Right atrium auricular region (tissue), 2 donors: ENCODE measurements at places on chromosomes 4 and X. TPM values are rescaled to one million over a fixed set of nuclear protein-coding genes. Genes with fewer than 3 reads are reported as not detected.
A peak's percentile ranks its signal among the peaks of the same experiment; 100 is the strongest.

C4orf36 gene
- not detected for total RNA-seq

DNA sequence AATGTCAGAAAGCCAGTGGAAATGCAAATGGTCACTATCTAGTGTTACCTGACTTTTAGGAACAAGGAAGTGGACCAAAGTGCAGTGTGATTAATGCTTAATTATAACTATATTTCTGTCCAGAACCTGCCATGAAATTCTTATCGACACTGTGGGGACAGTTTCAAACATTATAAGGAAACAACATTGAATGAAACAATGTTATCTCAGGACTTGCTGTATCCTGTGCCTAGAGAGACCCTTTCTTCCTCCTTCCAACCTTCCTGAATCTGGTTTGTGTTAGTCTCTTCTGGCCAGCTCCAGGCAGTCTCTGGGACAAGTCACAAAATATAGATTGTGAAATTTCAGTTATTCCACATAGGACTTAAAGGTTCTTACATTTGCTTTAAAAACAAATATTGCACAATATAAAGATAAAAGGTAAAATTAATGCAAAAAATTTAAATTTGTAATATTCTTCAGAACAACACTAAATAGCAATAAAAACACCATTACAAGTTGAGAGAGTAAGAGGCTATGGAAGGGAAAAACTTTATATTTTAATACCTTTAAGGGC lies 203.4 kb downstream of the ZNF674 start:
- H3K27me3 ChIP-seq: no peaks in the 10 kb centered on the region
- no peaks in the 10 kb centered on the region for H3K36me3 ChIP-seq
- H3K4me1 ChIP-seq: no peaks in the 10 kb centered on the region
- H3K4me3 ChIP-seq: no peak overlapping the region

- H3K4me3 ChIP-seq: peak overlapping the region; percentile 89
- H3K27ac ChIP-seq: peak overlapping the region; percentile 99
- H3K4me1 ChIP-seq: no peaks in the 10 kb centered on the region
- H3K36me3 ChIP-seq: no peaks in the 10 kb centered on the region
- no peaks in the 10 kb centered on the region for H3K27me3 ChIP-seq
- peak; percentile 79 for DNase-seq
These were observed 2.3 kb downstream of the MAML3 start for GRCh38 chr4:140151699-140152012.

DGAT2L6 gene
- total RNA-seq: not detected

DBET gene
- total RNA-seq: not detected

TLR10 gene
- not detected for total RNA-seq

NLGN4X gene
- 4.2 TPM for total RNA-seq

- no peak overlapping the region for H3K4me3 ChIP-seq
- H3K4me1 ChIP-seq: no peaks in the 10 kb centered on the region
- H3K27ac ChIP-seq: no peak overlapping the region
- H3K36me3 ChIP-seq: no peaks in the 10 kb centered on the region
- DNase-seq: no peak
- H3K27me3 ChIP-seq: no peaks in the 10 kb centered on the region
These were observed 52.8 kb upstream of the RBM47 start for GRCh38 chr4:40682290-40683101.

DNA sequence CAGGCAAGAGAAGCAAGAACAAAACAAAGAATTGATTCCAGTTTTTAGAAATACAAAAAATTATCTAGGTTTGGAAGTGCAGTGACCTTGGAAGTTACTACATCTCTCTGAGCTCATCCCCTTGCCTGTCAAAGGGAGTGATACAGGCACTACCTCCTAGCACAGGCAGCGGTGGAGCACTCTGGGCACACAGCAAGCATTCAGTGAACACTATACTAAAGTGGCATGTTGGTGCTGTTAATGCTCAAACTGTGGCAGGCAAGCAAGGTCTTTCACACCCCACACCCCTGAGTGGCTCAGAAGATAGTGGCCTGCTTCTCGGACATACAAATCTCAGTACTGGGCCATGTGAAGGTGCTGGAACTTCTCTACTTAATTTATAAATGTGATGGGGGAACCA lies 51.2 kb downstream of the DRD5 start:
- H3K27ac ChIP-seq: no peak overlapping the region
- H3K36me3 ChIP-seq: no peaks in the 10 kb centered on the region
- no peaks in the 10 kb centered on the region for H3K4me1 ChIP-seq

DNA sequence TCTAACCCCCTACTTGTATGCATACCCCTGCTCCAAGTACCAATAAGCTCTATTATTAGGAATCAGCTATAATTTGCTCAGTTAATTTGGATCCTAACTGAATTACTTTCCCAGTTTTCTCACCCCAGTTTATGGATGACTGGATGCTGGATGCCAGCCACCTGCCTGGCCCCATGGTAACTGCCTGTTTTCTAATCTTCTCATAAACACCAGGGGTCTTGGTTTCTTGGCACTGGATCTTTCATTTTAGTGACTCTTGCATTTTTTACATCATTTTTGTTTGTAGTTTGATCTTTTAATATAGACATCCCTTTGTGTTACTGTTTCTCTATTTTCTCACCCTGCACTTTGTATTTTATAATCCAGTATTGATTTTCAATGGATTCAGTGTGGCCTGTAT lies 246.8 kb downstream of the ADGRL3 start:
- H3K27me3 ChIP-seq: no peaks in the 10 kb centered on the region
- no peaks in the 10 kb centered on the region for H3K4me1 ChIP-seq
- no peaks in the 10 kb centered on the region for H3K36me3 ChIP-seq
- H3K27ac ChIP-seq: no peak overlapping the region
- no peak for DNase-seq
- H3K4me3 ChIP-seq: no peak overlapping the region

GRCh38 chr4:81404294-81404693 lies 67.4 kb downstream of the RASGEF1B start:
- H3K4me1 ChIP-seq: peaks cover 2% of the 10 kb centered on the region
- no peak overlapping the region for H3K4me3 ChIP-seq
- H3K27ac ChIP-seq: no peak overlapping the region
- no peaks in the 10 kb centered on the region for H3K36me3 ChIP-seq
- DNase-seq: no peak

DNA sequence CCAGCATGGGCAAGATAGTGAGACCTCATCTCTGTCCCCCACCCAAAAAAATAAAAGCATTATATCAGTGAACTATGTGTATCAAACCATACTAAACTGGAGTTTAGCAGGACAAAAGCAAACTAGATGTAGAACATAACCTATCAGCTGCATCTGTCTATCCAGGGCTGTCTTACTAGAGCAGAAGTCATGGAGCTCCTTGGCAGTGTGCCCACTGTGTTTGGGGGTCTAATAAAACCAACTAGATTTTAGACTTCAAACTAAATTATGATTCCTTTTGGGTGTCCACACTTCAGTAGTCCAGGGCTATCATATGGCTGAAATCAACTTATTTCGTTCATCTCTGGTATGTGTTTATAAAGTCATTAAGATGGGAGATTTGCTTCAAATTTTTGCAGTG lies 8.3 kb downstream of the SLBP start:
- H3K27me3 ChIP-seq: no peaks in the 10 kb centered on the region
- H3K4me1 ChIP-seq: no peaks in the 10 kb centered on the region
- H3K27ac ChIP-seq: no peak overlapping the region
- peaks cover 25% of the 10 kb centered on the region for H3K36me3 ChIP-seq
- H3K4me3 ChIP-seq: no peak overlapping the region
- no peak for DNase-seq

DNA sequence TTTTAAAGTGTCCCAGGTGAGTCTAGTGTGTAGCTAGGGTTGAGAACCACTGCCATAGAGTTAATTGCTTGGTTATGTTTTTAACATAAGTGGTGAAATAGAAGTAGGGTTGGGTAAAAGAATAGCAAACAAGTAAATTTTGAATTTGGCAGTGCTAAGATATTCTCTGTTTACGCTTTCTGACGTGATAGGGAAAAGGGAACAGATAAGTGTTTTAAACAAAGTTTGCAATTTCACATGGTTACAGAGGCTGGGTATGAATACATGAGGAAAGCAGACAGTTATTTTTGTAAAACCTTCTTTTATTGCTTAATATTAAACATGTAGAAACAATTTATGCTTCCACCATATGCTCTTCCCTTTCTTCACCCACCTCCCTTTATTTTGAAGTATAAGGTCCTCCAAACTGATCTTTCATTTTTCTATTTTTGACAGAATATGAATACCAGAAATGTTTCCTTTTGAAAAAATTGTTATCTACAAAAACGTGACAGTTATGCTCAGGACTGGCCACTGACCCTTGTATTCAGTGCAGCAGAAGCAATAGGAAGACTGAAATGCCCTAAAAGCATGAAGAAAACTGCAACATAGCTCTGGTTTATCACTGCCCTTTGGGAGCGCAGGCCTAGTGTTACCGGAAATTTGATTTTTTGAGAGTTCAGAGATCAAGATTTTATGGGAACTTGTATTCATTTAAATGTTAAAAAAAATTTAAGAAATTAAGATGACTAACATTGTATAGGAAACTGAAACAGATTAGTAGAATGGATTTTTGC lies 214.4 kb upstream of the ARSJ start:
- H3K4me3 ChIP-seq: no peak overlapping the region
- no peak for DNase-seq
- no peaks in the 10 kb centered on the region for H3K4me1 ChIP-seq
- no peaks in the 10 kb centered on the region for H3K27me3 ChIP-seq
- H3K36me3 ChIP-seq: no peaks in the 10 kb centered on the region

SLC16A2 gene
- total RNA-seq: 6.4 TPM

DNA sequence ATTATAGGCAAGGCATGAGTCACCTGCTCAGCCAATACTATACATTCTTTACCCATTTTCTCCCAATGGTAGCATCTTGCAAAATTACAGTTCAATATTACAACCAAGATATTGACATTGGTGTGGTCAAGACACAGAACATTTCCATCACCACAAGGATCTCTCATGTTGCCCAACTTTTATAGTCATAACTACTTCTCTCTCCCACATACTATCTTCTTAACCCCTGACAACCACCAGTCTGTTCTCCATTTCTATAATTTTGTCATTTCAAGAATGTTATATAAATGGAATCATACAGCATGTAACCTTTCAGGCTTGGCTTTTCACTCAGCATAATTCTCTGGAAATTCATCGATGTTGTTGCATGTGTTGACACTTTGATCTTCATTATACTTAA lies 144.9 kb downstream of the ENOX2 start:
- no peaks in the 10 kb centered on the region for H3K27me3 ChIP-seq
- no peak overlapping the region for H3K27ac ChIP-seq

FHDC1 gene
- total RNA-seq: 0.33 TPM

DNA sequence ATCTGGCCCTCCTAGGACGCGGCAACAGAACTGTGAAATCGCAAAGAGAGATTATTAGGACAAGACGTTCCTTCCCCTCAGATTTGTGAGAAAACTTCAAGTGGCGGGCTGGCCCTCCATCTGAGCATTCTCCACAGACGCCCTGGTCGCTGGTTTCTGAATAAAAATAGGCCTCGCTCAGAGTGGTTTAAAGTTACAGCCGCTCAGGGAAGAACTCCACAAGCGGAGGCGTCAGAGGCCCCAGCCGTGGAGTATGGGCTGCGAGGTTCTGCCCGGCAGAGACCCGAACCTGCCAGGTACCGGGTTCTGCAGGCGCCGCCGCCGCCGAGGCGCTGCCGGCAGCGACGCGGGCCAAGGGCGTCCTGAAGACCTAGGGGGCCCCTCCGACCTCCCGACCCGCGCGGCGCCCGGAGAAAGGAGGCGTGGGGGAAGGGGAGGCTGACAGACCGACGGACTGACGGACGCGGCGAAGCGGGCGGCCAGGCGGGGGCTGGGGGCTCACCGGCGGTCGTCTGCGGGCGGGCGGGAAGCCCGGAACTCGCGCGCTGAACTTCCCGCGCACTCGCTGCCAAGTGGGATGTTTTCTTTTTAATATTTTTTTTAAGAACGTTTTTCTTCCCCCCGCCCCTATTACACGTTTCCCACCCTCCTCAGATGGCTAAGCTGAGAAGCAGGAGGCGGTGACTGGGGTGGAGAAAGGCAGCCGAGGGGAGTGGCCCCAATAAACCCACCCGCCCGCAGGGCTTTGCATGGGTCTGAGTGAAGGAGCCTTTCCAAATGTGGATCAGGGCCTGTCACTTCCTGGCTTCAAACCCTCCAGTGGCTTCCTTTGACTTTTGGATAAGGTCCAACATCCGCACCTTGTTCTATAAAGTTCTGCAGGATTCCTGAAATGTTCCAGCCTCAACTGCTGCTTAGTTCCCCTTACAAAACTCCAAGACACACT lies at the start of gene PABPC4L:
PABPC4L (minus strand) TSS at position 574 of the 946 bp plus-strand sequence. CDS start 770 bp downstream, outside the sequence.
- H3K36me3 ChIP-seq: no peaks in the 10 kb centered on the region
- peaks cover 8% of the 10 kb centered on the region for H3K4me1 ChIP-seq
- H3K27ac ChIP-seq: peak within 1 kb of the TSS; percentile 79

CDX4 gene
- not detected for total RNA-seq

GRCh38 chrX:38859602-38860001 lies 58.3 kb downstream of the MID1IP1 start:
- H3K4me1 ChIP-seq: no peaks in the 10 kb centered on the region
- no peaks in the 10 kb centered on the region for H3K36me3 ChIP-seq
- H3K27me3 ChIP-seq: no peaks in the 10 kb centered on the region
- no peak for DNase-seq
- no peak overlapping the region for H3K27ac ChIP-seq

GRCh38 chr4:77819404-77819842 lies 255 bp upstream of the CNOT6L start:
- no peaks in the 10 kb centered on the region for H3K4me1 ChIP-seq
- H3K4me3 ChIP-seq: peak overlapping the region; percentile 87
- DNase-seq: no peak
- peak overlapping the region; percentile 99 for H3K27ac ChIP-seq
- no peaks in the 10 kb centered on the region for H3K27me3 ChIP-seq

GRCh38 chr4:78481180-78481579 lies 70.4 kb upstream of the ANXA3 start:
- DNase-seq: no peak
- H3K27me3 ChIP-seq: no peaks in the 10 kb centered on the region
- no peak overlapping the region for H3K4me3 ChIP-seq
- H3K27ac ChIP-seq: no peak overlapping the region

ADRA2C gene
- total RNA-seq: 2.6 TPM

- DNase-seq: no peak
- no peaks in the 10 kb centered on the region for H3K36me3 ChIP-seq
- H3K4me3 ChIP-seq: no peak overlapping the region
- no peak overlapping the region for H3K27ac ChIP-seq
- H3K27me3 ChIP-seq: no peaks in the 10 kb centered on the region
These were observed 85.1 kb upstream of the CTSO start for GRCh38 chr4:156038772-156039171.

GPR143 gene
- total RNA-seq: 0.31 TPM

SCRG1 gene
- total RNA-seq: 0.31 TPM

PPP4R3C gene
- not detected for total RNA-seq

DNA sequence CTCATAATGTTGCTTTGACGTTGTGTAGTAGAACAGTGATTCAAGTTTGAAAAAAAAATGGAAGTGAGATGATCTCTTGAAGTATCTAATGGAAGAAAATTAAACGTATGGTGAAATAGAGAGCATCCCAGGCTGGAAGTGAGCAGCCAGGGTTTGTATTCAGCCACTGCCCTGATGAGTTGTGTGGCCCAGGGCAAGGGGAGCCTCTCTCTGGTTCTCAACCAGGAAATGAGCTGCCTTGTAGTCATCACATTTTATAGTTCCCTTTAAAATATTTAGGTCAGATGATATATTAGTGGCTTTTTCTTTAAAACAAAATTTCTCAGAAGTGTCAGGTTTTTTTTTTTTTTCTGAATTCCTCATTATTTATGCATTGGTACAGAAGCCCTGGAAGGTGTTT lies 150.3 kb downstream of the GPAT3 start:
- no peak for DNase-seq
- H3K36me3 ChIP-seq: no peaks in the 10 kb centered on the region
- no peak overlapping the region for H3K27ac ChIP-seq
- no peak overlapping the region for H3K4me3 ChIP-seq
- H3K27me3 ChIP-seq: no peaks in the 10 kb centered on the region

GRCh38 chrX:31550158-31550557 lies 478.3 kb upstream of the FTHL17 start:
- H3K4me1 ChIP-seq: no peaks in the 10 kb centered on the region
- no peaks in the 10 kb centered on the region for H3K36me3 ChIP-seq
- no peak overlapping the region for H3K27ac ChIP-seq
- no peak overlapping the region for H3K4me3 ChIP-seq
- no peaks in the 10 kb centered on the region for H3K27me3 ChIP-seq
